ENCODE measurements at places on chromosomes 6 and 20.

DNA sequence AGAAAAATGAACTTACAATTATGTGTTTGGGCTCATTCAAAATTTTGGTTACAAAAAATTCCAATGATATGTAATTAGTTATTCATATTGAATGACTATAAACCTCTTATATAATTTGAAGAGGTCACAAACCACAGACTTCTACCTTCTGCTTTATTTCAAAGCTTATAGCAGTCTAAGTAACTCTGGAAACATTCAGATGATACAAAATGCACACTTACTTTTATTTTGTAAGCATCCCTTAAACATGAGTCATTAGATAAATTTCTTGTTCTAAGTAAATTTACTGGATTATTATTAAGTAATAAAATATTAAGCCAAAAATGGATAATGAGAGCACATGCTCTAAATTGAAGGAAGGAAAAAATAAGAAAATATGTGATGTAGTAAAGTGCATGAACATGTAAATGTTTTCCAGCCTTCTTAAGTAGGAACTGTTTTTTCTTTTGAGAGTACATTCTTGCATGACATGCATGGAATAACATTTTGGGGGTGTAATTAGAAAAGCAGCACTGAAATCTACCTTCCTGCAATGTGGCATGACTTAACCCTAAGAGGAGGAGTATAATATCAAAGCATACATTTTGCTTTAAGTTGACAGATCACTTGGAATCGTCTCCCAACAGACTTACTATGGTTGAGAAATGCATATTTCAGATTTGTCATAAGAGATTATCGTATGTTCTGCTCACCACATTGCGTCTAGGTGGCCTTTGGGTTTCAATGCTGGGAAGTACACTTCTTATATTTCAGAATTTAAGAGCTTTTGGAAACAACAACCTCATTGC lies 372.7 kb upstream of the HSF2 start:
- no peak for DNase-seq

- no peak for DNase-seq
Measured at GRCh38 chr20:42401613-42402012, 783.4 kb upstream of the CHD6 start.

- DNase-seq = no peak
Measured at GRCh38 chr6:1054653-1055014, 257.3 kb upstream of the FOXQ1 start.

GRCh38 chr20:46347841-46348803 lies 39.8 kb upstream of the CDH22 start:
- DNase-seq = no peak

- DNase-seq = no peak
Measured at GRCh38 chr20:56360133-56360907, 1.5 kb downstream of the FAM210B start.
